ENCODE measurements at places on chromosomes 2 and 18.
A peak's percentile ranks its signal among the peaks of the same experiment; 100 is the strongest.

DNA sequence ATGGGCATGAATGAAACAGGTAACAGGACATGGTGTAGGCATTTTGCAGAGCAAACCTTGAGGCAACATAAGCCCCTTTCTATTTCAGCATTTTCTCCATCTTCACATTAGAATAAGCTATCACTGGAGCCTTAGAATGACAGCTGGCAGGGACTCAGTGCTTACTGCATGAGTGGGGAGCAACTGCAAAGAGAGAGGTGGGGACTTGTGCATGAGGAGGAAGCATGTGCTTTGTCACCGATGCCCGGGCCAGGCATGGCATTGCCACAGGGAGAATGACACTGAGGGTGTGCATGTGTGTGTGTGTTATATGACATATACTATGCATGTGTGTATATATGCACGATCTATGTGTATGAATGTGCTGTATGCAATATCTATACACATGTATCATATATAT, 258.2 kb upstream of the RAB6C start:
- no peak for DNase-seq

DNA sequence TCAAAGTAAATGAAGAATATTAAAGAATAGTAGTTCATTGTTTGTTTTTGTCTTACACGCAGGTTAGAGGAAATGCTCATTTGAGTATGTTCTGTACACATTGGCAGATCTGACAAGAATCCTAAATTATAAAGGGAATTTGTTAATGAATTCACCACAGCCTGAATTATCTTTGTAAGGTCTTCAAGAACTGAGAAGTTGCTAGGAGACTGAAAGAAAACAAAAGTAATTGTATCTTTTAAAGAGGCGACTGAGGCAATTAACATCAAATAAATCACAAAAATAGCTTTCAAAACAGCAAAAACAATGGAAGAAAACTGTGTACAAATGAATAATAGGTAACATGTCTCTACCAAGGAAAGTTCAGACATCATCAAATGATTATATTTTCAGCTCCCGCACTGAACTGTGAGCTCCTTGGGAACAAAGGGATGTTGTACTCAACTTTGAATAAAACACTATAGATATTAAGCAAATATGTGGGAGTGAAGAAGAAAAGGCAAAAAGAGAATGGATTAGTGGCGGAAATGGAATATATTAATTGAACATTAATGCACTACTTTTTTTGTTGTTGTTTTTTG, 51.7 kb upstream of the ATIC start:
- DNase-seq: no peak

DNA sequence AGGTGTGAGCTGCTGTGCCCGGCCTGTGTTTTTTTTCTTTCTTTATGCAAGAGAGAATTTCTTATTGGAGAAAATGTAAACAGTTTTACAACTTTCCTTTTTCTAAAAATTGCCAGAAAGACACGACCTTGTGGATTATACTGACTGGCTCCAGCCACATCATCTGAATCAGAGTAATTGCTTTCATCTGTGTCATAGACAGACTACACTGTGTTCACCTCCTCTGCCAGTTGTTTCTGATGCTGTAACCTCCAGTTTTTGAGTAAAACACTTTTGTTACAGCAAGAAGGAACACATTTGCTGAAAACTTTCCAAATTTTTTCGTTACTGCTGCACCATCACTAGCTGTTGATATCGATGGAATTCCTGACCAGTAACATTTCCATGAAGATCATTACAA, 43.9 kb upstream of the PLEKHM3 start:
- no peak for DNase-seq

GRCh38 chr2:12317814-12318426, 398.8 kb upstream of the TRIB2 start:
- DNase-seq: no peak

DNA sequence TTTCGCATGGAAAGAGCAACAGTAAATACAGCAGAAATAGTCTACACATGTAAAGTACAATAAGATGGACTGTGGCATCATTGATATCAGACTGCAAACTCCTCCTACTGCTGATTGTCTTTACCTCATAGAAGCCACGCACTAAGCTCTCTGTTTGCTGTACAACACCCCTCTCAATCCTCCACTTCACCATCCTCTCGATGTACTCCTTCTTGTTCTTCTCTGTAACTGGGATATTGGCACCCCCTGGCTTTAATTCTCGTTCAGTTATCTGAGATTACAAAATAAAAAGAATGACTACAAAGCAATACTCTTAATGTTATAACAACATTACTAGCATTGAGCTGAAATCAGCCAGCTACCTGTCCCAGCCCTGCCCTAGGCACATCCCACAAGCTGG, 49.3 kb upstream of the STK17B start:
- no peak for DNase-seq

DNA sequence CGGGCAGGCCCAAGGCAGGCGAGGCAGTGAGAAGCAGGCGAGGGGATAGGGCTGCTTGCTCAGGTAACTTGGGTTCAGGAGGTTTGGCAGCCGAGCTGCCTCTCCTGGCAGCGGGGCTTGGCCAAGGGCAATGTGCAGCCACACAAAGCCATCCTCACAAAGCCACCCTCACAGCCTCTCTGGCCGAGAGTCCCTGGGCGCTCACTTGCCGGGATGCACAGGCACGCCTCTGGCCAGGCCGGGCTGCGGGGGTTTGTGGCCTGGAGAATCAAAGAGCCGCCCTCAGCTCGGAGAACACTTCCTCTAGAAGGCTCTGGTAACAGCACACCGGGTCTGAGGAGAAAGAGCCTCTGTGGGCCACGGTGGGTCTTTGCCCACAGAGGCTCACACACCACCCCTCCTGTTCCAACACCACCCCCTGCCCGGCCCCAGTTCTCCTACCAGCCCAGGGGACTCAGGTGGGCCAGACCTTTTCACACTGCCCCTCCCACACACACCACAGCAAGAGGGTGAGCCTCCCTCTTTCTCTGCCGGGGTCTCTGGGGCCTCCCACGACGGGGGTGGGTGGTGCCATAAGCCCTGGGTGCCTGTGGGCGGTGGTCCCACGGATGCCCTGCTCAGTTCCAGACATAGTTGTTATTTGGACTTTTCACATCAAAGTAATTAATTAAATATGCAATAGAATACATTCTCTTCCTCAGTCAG, 186.9 kb downstream of the ZFP36L2 start:
- no peak for DNase-seq

- no peak for DNase-seq
Observed at GRCh38 chr2:54092940-54093339, 22.5 kb upstream of the ACYP2 start.

DNA sequence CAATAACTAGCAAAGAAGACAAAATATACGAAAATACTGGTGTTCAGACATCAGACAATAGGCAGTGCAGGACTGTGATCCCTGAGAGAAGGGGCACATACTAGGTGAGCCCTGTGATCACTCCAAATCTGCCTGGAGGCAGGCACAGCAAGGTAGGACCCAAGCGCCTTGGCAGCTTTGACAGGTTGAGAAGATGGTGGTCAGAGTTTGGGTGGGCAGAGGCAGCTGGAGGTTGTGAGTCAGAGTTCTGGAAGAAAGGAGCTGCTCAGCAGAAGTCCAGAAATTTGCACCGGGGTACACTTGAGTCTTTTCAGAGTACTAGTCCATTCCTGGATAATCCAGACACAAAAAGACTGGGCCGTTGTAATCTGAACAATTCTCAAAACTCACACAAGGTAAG, 14.0 kb downstream of the KIF1A start:
- DNase-seq: no peak

GRCh38 chr18:44747157-44747556, 66.5 kb downstream of the SETBP1 start:
- DNase-seq: no peak

DNA sequence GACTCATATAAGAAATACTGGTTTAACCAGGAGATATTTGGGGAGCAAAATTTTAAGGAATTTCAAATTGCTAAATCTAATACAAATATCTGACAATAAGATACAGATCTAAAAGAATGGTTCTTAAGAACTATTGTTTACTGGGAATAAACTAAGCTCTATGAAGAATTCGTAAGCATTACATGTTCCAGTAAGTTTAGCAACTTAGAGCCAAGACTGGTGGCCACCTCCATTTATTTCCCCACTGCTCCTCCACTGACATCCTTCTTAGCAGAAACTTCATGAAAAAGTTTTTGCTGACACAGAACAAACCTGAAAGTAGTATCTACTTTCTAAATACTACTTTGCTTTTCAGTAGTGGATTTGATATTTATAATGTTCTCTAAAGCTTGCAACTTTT, 83.0 kb downstream of the ACSL3 start:
- DNase-seq: no peak

DNA sequence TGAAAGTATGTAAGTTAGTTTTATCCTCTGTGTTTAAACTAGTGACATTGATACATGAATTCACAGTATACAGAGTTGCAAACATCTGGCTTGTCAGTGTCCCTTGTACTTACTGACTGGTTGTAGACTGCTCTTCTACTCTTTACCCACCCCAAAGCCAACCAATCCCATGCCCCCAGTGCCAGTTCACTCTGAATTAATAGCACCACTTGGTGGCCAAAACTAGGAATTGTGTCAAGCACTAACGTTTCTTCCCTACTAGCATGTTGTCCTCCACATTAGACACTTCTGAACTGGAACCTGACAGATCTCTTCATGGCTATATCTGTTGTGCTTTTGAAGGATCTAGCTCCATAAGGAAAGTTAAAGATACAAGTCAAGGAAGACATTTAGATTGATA, 27.2 kb upstream of the OTX1 start:
- DNase-seq: no peak

- peak; percentile 41 for DNase-seq
Observed at GRCh38 chr2:69642709-69643601, 584 bp downstream of the AAK1 start.

DNA sequence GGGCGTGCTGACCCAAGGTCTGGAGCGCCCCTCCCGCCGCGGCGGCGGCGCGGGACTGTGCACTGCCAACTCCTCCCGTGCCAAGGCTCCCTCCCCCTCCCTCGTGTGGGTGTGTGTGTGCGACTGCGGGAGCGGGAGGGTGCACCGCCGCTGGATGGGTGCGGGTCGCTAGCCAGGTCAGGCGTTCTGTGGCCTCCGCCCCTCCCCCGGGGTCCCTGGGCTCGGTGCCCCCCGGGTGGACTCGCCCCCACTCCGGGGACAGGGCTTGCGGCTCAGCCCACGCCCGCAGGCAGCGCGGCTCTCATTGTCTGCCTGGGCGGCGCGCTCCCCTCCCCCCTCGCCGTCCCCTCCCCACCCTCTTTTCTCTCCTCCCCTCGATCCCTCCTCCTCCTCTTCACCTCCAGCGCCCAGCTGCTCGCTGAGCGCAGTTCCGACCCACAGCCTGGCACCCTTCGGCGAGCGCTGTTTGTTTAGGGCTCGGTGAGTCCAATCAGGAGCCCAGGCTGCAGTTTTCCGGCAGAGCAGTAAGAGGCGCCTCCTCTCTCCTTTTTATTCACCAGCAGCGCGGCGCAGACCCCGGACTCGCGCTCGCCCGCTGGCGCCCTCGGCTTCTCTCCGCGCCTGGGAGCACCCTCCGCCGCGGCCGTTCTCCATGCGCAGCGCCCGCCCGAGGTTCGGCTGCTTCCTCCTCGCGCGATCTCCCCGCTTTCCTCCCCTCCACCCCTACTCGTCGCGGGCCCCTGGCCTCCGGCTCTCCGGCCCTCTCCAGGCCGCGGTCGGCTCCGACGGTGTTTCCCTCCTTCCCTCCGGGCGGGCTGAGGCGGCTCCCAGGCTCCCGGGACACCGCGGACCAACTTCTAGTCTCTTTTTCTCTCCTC, at the start of gene GATA6:
Gene GATA6, plus strand, starts transcription at position 579 of the 878 bp plus-strand sequence. CDS start 1,556 bp downstream, outside the sequence.
- DNase-seq: no peak

- DNase-seq: no peak
Observed at GRCh38 chr18:54296062-54296461, 26.7 kb downstream of the POLI start.

- no peak for DNase-seq
Observed at GRCh38 chr2:128446874-128447537, 128.3 kb upstream of the HS6ST1 start.

GRCh38 chr2:217553202-217553601, 449.6 kb downstream of the TNS1 start:
- DNase-seq: no peak

DNA sequence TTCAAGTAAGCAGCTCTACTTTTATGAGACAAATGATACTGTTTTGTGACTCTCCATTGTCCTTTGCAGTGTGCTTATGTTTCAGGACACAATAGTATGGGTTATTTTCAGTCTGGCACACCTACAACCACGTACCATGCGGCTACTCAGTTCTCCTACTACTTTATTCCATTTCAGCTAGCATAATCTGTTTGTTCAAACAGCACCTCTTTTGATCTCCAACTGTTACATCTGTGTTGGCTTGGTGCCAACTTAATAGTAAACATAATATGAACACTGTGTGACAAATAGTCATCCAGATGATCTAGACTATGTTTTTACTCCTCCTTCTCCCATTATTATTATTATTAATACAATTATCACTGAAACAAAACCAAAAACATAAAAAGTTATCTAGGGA, 40.5 kb downstream of the MYO3B start:
- no peak for DNase-seq

DNA sequence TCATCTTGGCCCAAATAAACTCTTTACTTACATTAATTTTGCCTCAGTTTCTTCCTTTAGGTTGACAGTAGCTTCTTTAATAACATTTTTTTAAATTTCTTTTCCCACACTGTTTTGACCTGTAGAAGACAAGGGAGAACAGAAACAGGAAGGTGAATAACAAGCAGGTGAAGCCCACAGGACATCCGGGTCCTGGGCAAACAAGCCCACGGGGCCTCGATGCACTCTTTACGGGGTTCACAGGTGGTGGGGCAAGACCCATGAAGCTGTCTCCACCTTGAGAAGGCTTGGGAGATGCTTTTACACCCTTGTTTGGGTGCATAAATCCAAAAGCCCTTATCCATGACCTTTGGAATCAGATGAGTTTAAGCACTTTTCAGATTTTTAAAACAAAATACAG, 301.0 kb upstream of the MGAT5 start:
- no peak for DNase-seq

GRCh38 chr18:59718108-59718463, 20.9 kb upstream of the CCBE1 start:
- DNase-seq: no peak

GRCh38 chr2:27108221-27108620, 10.7 kb downstream of the CGREF1 start:
- DNase-seq: no peak

GRCh38 chr18:70398076-70398475, 109.2 kb downstream of the SOCS6 start:
- no peak for DNase-seq

DNA sequence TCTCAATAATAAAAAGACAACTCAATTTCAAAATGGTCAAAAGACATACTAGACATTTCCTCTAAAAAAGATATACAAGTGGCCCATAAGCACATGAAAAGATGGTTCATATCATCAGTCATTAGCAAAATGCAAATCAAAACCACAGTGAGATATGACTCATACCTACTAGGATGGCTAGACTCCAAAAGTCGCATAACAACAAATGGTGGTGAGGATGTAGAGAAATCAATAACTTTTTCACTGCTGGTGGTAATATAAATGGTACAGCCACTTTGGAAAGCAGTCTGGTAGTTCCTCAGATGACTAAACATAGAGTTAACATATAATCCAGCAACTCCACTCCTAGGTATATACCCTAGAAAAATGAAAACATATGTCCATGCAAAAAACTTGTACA, 242.3 kb upstream of the NOL4 start:
- DNase-seq: no peak

DNA sequence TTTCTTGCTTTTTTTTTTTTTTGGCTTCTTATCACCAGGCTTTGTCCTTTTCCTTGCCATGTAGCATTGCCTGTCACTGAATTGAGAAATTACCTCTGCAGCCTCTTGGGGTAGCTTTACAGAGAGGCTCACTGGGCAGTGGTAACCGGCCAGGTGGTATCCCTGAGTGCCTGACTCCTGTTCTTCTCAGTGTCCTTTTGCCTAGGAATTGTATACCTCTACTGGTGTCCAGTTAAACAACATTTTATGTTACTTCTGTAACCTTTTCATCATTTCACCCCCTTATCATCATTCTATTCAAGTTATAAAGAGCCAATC, 523.9 kb downstream of the BCL11A start:
- DNase-seq: no peak
